ENCODE measurements at places on chromosomes 2 and 18.

- no peak for DNase-seq
Observed at GRCh38 chr2:224198436-224198835, 159.3 kb upstream of the SERPINE2 start.

GRCh38 chr18:66271962-66272361, 331.9 kb downstream of the CDH19 start:
- no peak for DNase-seq

DNA sequence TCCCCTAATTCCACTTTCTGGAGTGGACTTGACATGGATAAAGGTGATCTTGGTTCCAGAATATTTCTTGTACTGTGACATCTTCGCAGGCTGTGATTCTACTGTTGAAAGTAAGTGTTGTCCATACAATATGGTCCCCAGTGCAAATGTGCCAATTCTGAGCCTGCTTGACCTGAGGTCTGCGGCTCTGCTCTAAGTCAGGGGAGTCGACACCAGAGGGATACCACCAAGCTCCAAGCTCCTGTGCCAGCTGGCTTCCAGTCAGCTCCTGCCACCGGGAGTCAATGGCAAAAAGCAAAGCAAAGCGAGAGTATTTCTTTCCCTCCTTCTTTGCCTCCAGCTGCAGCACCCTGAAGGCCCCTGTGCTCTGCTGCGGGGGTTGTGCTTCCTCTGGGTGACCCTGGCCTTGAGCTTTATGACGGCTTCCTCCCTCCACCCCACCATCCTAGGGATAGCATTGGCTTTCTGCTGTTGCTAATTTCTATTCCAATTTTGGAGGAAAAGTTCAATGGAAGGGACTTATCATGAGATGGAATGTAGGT, 50.4 kb downstream of the SLC35F5 start:
- DNase-seq: no peak

DNA sequence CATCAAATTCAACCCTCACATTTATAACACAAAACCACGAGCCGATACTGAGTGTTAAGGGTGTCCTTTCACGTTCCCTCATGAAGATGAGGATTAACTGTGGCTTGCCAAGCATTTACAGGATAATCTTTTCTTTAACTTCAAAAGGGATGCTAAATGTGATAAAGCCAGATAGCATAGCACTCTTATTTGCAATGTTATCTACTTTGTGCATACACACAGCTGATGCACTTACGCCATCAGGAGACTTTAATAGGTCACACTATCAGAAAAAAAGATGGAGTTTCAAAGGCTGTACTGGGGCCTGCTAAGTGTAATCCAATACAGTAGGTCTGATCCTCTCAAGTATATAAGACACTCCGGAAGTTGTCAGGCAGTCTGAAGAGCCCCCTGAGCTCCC, 572.7 kb downstream of the PIK3C3 start:
- DNase-seq: no peak
